Putamen (tissue), 1 donor: ENCODE measurements at places on chromosomes 1 and 21.

GRCh38 chr1:9004031-9004699, 22.1 kb downstream of the SLC2A7 start:
- no peak for DNase-seq

DNA sequence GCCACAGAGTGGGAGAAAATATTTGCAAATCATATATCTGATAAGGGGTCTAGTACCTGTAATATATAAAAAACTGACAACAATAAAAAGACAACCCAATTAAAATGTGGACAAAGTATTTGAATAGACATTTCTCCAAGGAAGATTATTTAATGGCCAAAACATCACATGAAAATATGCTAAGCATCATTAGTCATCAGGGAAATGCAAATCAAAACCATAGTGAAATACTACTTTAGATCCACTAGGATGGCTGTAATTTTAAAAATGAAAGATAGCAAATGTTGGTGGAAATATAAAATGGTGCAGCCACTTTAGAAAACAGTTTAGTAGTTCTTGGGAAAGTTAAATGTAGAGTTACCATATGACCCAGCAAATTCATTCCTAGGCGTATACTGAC, 118.7 kb upstream of the KIF26B start:
- no peak for DNase-seq

DNA sequence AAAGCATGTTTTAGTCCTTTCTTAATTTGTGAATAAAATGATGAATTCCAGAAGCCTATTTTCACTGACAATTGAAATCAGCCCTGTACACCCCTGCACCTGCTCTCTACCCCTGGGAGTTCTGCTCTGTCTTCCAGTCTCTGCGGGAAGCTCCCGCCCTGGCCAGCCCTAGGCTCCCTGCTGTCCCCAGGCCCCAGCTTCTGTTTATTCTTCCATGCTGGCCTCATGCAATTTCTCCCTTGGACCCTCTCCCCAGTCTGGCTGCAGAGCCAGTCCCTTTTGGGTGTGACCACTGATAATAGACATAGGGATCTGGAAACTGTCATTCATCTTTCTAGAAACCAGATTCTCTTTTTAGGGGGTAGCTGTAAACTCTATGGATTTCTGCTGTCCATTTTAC, 258.6 kb downstream of the GRIK3 start:
- no peak for DNase-seq

- DNase-seq: no peak
Observed at GRCh38 chr1:19100028-19100427, 110.0 kb downstream of the UBR4 start.

DNA sequence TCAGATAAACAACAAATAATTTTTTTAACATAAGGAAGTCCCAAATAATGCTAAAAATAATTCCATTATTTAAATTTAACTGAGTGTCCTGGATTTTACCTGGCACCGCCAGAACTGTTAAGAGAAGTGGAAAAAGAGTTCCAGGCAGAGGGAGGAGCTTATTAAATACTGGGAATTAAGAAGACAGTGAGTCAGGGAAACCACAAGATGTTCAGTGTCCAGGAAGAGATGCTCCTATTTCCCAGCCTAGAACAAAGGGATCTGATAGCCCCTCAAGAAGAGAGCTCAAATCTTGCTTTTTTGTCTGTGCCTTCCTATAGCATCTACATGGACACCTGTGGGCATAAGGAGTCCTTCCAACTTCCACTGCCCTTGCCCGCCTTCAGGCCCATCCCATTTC, 85.9 kb downstream of the PGM1 start:
- no peak for DNase-seq

- no peak for DNase-seq
Observed at GRCh38 chr1:227351443-227351842, 33.2 kb upstream of the CDC42BPA start.

DNA sequence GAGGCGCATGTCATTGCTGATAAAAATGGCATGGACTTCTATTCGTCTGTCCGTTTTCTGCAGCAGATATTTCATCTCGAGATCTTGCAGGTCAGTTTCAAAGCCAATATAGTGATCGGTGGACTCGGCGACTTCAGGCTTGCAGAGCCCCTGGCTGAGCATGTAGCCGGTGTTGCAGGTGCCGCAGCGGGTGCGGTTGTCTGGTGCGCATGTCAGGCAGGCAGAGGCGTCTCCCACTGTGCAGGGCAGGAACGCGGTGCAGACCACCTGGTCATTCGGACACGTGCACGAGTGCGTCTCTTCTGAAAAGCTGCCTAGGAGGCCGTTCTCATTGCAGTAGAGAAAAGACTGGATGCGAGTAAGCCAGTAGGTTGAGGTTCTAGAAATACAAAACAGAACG, 378.9 kb downstream of the BRINP3 start:
- no peak for DNase-seq

DNA sequence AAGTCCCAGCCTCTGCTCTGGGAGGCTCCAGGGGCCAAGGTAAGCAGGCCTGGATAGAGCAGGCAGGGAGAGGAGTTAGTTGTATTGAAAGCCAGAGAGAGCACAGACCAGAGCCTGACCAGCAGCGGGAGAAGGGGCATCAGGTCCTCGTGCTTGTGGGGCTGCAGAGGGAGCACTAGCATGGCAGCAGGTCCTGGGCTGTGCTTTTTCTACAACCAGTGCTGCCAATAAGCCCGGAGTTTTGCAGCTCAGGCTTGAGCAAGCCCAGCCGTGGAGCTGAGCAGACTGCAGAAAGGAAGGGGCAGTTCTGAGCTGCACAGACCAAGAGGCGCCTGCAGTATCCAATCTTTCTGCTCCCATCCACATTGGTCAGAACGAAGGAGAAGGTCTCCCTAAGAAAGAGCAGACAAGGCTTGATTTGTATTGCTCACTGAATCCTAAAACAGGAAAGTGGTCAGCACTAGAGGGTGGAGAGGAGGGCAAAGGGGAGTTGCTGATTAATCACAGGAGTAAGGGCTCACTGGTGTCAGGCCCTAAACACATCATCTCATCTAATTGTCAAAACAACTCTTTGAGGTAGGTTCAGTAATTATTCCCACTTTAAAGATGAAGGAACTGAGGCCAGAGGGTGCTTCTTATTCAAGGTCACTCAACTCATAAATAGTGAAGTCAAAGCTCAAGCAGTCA, 2.7 kb downstream of the DENND2D start:
- no peak for DNase-seq

- no peak for DNase-seq
Observed at GRCh38 chr1:50476800-50477199, 53.6 kb upstream of the DMRTA2 start.

GRCh38 chr1:203124011-203124410, 3.5 kb upstream of the ADORA1 start:
- DNase-seq: no peak

GRCh38 chr21:28769683-28770082, 223.0 kb downstream of the LTN1 start:
- no peak for DNase-seq

GRCh38 chr1:113998361-113998760, 19.1 kb downstream of the OLFML3 start:
- no peak for DNase-seq

- DNase-seq: no peak
Observed at GRCh38 chr1:67264899-67265298, 42.8 kb upstream of the IL12RB2 start.

DNA sequence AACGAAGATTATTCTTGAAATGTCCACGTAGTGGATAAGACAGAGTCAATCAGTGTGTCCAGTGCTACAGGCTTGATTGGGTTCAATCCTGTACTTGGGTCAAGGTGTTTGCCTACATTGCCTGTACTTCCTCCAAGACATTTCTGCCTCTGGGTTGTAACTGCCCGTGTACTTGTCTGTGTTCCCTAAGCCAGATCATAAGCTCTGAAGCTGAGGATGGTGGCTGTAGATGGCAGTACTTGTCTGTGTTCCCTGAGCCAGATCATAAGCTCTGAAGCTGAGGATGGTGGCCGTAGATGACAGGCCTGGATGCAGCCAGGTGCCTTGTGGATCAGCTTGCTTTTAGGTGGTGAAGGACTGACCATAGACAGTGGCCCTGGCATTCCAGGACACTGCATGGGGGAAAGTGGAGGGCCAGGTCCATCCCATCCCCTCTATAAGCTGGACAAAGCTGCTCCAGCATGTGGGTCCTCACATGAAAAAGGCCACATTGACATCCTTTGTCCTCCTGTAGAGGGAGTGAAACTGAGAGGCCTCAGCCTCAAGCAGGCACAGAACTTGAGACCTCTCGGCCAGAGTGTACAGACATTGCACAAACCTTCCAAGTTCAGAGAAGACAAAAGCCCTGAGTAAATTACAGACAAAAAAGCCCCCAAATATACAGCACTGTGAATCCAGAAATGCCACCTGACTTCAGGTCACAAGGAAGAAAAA, 2.0 kb upstream of the SRM start:
- DNase-seq: no peak

- no peak for DNase-seq
Observed at GRCh38 chr1:36530261-36530660, 47.5 kb upstream of the CSF3R start.

GRCh38 chr1:205444931-205445645, 10.8 kb downstream of the BLACAT1 start:
- DNase-seq: peak; percentile 75

DNA sequence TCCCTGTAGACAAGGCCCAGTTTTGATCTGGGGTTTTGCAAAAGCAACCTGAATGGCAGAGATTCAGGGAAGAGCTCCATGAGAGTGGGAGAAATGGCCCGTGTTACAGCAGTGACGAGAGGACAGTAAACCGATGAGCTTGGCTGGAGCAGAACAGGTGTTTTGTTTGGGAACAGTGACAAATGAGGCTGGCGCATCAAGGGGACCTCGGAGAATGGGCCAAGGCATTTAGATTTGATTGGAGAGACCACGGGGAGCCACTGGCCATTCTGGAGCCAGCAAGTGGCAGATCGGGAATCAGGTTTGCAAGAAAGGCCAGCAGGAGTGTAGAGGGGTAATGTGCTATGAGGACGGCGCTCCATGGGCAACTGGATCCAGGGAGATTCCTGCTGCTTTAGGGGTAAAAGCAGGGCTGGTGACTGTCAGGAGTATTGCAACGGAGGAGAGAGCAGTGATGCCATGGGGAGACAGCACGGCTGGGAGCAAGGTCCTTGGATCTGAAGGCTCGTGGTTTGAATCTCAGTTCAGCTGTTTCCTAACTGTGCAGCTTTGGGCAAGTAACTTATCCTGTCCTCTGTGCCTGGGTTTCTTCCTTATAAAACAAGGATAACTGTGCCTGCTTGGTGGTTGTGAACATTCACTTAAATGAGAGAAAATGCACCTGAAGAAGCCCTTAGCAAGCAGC, 9.9 kb upstream of the KLHDC7A start:
- DNase-seq: no peak

GRCh38 chr1:166379447-166379846, 212.6 kb upstream of the FAM78B start:
- no peak for DNase-seq

GRCh38 chr1:67650061-67650460, 34.9 kb upstream of the GADD45A start:
- no peak for DNase-seq

GRCh38 chr1:115031595-115031994, 2.0 kb downstream of the TSHB start:
- no peak for DNase-seq

GRCh38 chr1:8544644-8545043, 226.7 kb downstream of the SLC45A1 start:
- no peak for DNase-seq

DNA sequence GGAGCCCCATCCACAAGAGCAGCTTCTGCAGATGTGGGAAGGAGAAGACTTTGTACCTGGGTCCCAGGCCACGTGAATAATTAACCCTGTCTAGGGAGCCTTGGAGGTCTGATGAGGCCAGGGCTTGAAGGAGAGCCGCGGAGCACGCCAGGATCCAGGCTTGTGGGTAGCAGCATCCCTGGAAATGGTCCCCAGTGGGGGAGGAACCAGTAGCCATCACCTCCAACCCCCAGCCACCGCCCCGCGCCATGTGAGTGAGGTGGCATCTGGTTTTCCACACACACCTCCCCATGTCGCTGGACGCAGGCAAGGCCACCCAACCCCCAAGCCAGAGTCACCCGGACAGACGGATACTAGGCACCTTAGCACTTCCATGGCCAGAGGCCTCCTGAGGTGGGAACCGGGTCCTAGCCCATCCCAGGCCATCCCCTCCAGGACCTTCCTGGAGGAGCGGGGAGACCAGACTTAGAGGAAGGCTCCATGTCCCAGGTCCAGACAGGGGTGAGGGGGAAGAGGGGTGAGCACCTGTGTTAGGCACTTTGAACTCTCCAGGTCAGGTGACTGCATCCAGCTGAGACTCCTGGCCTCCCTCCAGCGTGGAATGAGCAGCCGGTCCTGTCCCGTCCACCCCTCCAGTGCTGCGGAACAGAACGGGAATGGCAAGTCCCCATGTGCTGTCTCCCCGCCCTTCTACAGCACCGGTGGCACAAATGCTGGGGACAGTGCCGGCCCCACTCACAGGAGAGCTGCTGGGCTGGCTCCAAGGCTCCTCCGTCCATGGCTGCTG, 53.2 kb downstream of the RIPK4 start:
- DNase-seq: no peak

- DNase-seq: peak; percentile 94
Observed at GRCh38 chr1:15965228-15965767, 10.6 kb downstream of the ZBTB17 start.

- no peak for DNase-seq
Observed at GRCh38 chr1:7333620-7334019, 437.5 kb upstream of the VAMP3 start.

DNA sequence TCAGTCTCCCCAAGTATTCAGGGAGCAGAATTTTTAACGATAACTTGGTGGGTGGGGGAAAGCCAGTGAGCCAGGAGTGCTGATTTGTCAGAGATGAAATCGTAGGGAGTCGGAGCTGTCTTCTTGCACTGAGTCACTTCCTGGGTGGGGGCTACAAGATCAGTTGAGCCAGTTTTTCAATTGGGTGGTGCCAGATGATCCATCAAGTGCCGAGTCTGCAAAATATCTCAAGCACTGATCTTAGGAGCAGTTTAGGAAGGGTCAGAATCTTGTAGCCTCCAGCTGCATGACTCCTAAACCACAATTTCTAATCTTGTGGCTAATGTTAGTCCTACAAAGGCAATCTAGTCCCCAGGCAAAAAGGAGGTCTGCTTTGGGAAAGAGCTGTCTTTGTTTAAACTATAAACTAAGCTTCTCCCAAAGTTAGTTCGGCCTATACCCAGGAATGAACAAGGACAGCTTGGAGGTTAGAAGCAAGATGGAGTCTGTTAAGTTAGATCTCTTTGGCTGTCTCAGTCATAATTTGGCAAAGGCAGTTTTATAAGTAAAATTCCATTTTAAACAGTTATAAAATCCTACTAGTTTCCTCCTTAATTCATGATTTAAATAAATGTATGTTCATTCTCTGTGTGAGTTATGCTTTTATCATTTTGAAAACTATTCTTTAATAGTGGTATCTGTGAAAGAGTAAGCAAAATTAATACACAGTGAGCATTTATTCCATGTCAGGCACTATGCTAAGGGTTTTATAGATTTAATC, 51.7 kb downstream of the SLC16A1 start:
- DNase-seq: no peak
